ENCODE measurements at places on chromosomes 7 and 10.

DNA sequence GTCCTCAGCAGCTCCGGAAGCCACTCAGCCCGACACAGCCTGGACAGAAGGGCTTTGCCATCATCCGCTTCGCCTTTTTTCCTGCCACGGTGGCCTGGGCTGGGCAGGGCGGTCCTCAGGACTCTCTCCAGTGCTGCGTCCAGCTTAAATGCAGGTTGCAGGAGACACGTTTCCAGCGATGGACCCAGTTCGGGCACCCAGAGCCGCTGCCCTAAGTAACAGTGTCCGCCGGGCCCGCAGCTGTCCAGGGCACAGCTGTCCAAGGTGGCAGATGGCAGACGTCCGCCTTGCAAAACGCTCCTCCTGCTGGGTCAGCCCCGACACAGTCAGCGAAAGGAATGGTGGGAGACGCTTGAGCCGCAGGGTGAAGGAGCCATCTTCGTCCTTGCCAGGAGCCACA is 37.0 kb upstream of the FOXL3 start:
- DNase-seq: no peak

GRCh38 chr7:35254496-35255442 is 869 bp upstream of the TBX20 start:
- DNase-seq: no peak

DNA sequence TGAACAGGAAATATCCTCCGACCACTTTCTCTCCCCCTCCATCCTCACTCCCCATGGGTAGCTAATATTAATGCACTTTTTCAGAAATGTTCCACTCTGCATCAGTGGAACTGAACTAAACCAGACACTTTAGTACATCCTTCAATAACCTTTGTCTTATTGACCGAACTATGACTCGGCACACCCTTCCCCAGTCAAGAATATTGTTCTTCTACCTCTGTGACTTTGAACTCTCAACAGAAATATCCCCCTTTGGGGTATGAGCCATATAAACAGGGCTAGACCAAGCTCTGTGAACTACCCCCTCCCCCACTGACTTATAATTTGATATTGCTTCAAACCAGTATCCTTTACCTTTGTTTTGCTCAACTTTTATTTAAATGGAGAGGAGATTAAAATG is 57.9 kb upstream of the CAPZA2 start:
- no peak for DNase-seq

DNA sequence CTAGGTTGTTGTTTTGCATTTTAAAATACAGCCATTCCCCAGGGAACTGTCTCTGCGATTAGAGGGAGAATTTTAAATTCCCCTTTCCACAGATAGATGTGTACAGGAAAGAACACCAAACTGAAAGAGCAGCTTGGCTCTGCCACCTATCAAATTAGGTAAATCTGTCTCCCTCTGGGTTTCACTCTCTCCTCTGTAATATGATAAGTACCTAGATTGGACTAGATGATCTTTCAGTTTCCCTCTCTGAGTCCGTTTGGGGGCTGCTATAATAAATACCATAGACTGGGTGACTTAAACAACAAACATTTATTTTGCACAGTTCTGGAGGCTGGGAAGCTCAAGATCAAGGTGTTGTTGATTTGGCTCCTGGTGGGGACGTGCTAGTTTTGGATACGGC is 186.0 kb downstream of the KIF20B start:
- DNase-seq: no peak

DNA sequence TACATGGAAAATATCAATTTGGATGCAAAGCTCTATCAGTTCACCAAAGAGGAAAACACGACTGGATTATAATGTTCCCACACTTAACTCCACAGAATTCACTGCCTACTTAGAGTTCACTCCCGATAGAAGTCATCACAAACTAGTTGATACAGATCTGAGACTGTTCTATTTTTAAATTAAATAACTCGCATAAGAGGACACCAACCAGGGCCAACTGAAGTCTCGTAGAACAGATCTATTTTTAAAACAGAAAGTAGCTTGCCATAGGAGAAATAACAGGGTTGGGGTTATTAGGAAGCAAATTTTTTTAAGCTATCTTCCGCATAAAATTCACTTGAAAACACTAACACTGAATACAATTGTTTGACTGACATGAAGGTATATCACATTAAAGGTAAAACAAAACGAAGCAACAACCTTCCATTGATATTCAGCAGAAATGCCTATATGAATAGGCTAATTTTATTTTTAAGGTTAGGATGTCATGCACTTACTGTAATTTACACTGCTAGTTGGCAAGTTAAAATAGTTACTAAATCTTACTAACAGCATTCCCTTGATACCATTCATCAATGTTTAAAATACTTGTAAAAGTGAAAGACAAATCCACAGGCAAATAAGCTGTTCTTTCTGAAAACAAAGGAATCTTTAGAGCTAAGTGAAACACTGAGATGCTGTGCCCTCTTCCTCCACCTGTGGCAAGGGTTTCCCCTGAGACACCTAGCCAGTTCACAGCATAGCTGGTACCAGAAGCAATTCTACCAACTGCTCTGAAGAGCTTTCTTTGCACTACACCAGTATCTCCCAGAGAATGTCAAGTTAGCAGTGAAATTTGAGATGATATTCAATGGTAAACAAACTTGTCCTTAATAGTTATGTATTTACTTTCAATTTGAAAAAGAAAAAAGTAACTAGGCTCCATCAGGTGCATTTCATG is 186.7 kb upstream of the ANK3 start:
- DNase-seq: no peak

DNA sequence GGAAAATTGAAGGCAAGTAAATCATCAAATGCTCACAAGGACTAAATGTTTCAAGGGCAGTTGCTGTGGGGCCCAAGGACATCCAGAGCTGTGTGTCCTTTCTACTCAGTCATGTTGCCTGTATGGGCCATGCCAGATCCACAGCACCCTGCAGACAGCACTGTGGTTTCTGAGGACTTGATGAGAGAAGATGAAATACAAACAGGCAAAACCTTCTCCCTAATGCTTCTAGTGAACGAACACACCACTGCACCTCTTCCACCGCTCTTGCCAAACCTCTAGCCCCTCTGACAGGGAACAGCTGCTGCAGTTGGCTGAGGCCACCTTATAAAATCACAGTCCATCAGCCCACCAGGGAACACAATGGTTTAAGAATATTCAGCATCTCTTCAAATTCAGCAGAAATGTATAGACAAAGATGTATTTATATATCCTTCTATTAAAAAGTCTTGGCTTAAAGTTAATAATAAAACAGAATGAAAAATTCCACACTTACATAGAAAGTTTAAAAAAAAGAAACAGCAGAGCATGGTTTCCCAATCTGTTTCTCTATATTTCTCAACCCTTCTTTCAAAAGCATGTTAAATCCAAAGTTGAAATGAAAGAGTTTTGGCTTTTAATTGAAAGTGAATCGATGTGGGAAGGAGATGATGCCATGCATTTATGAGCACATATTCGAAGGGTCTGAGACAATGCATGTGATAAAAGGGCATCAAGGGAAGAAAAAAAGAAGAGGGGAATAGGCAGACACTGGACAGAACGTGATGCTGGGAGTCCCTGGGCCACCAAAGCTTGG is 14.0 kb downstream of the CYP3A7 start:
- no peak for DNase-seq

GRCh38 chr10:4813023-4813422 is 13.0 kb upstream of the AKR1E2 start:
- DNase-seq: no peak

GRCh38 chr7:21939858-21940372 is 5.8 kb downstream of the CDCA7L start:
- no peak for DNase-seq

- no peak for DNase-seq
Observed at GRCh38 chr10:131689486-131689885, 211.3 kb upstream of the PPP2R2D start.

GRCh38 chr10:132243626-132244025 is 56.9 kb downstream of the DPYSL4 start:
- DNase-seq: no peak

DNA sequence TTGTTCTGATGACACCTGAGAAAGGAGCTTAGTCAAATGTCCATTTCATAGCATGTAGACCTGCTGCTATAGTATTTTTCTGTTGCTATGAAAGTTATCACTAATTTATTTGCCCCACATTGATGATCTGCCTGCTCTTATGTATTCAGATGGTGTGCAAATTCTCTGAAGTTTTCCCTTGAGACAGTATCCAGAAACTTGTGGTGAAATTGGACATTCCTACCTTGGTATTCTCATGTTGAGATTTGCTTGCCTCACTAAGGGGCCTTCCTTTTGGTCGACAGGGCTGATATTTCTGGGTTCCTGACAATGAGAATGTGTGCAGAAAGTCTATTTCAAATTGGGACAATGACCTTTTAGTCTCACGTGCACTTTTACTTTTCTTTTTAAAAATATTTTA is 253.2 kb upstream of the FZD8 start:
- no peak for DNase-seq

DNA sequence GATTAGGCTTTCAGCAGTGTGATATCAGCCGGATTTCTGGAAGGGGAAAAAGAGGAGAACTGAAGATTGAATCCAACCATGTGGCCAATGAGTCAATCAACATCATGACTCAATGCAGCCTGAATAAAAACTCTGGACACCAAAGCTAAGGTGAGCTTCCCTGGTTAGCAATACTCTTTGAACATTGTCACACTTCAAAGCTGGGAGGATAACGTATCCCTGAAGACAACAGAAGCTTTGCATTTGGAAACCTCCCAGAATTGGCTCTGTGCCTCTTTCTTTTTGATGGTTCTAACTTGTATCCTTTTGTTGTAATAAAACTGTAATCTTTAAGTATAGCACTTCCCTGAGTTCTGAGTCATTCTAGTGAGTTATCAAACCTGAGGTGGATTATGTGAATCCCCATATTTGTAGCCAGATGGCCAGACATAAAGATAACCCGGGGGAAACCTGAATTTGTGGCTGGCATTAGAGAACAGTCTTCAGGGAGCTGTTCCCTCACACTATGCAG is 284.4 kb downstream of the IPMK start:
- DNase-seq: no peak

GRCh38 chr7:48938539-48939295 is 14.4 kb downstream of the CDC14C start:
- DNase-seq: no peak

DNA sequence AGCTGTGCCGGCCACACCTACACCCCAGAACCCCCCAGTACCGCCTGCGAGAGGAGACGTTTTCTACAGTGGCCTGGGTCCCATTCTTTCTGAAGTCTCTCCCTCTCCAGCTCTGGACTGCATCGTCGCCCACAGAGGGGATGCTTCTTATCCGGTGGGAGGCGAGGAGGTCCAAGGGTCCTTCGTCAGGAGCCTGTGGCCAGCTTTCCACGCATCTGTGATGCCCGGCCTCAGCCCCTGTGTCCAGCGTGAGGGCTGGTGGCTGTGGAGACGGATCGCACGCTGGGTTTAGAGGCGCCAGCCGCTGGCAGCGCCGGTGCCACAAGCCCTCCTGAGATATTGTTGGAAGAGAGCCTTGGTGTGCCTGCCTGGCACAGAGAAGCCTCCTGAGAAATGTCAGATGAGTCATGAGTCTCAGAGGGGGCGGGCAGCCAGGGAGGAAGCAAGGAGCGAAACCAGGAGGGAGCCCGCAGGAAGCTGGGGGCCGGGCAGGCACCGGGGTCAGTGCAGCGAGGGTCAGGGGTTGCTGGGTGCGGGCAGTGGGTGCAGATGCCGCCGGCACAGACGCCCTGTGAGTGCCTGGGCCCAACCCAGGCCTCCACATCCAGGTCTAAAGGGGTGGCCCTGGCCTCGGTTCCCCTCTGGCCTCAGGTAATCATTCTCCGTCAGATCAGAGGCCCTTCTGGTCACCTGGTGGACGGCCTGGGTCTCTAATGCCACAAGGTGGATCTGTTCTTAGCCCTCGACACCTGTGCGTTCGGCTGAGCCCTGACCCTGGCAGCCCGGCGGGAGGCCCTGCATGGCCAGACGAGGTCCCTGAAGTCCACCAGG is 86.0 kb upstream of the DIP2C start:
- no peak for DNase-seq

- DNase-seq: no peak
Observed at GRCh38 chr7:151334628-151335027, 7.0 kb upstream of the NUB1 start.
